ENCODE measurements at places on chromosomes 11 and 22. TPM values are rescaled to one million over a fixed set of nuclear protein-coding genes. Genes with fewer than 3 reads are reported as not detected.

DNA sequence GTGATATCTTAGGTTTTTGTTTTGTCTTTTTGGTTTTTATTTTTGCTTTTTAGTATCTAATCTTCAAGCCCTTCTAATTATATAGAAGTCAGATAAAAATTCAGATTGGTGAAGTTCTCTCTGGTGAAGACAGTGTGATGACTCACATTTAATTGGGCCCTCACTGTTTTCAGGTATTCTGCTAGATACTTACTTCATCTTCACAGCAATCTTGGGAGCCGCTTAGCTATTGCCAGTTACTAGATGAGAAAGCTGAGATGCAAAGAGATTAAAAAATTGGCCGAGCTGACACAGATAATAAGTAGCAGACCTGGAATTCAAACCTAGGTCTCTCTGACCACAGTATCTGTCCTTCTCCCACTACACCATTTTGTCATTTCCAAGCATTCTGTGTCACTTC is 75.0 kb downstream of the PPP2R1B start:
- no peaks in the 10 kb centered on the region for H3K36me3 ChIP-seq
- H3K27ac ChIP-seq, result no peak overlapping the region
- peaks cover 17% of the 10 kb centered on the region for H3K4me1 ChIP-seq
- no peaks in the 10 kb centered on the region for H3K27me3 ChIP-seq
- DNase-seq, result no peak

DNA sequence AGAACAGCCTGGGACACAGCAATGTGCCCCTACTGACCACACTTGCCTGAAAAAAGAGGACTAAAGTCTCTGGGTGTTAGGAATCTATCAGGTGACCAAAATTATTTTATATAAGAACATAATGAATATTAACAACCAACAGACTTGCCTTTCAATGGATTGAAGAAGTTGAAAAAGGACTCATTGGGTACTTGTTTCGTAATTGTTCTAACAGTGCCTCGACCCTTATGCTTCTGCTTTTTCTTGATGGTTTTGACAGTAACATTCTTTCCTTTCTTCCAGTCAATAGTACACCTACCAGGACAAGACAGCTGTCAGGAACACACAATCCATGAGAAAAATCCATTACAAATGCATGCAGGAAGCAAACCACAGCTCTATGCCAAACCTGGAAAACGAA is 29.0 kb upstream of the PHLDA2 start:
- no peaks in the 10 kb centered on the region for H3K4me1 ChIP-seq
- H3K27me3 ChIP-seq, result no peaks in the 10 kb centered on the region
- H3K4me3 ChIP-seq, result no peak overlapping the region
- no peak overlapping the region for H3K27ac ChIP-seq

DNA sequence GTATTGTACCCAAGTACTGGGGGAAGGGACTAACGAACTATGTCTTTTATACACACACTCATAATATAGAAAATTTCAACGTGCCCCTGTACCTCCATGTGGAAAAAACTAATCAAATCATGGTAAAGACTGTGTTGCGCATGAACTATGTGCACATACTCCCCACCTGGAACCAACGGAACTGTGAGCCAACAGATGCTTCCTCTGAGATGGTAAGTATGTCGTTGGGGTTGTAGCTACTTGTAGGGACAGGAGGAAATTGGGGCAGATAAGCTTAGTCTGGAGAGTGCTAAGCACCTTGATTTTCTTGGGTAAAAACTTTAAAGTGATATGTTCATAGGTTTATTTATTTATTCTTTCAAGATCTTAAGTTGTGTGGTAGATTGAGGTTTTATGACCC is 40.1 kb downstream of the GLYAT start:
- H3K4me3 ChIP-seq, result no peak overlapping the region
- no peak for DNase-seq
- no peaks in the 10 kb centered on the region for H3K4me1 ChIP-seq
- H3K27ac ChIP-seq, result no peak overlapping the region
- H3K36me3 ChIP-seq, result no peaks in the 10 kb centered on the region

- peaks cover 5% of the 10 kb centered on the region for H3K4me1 ChIP-seq
- peak; percentile 86 for DNase-seq
- H3K27ac ChIP-seq, result no peak overlapping the region
- no peaks in the 10 kb centered on the region for H3K36me3 ChIP-seq
- no peak overlapping the region for H3K4me3 ChIP-seq
- H3K27me3 ChIP-seq, result no peaks in the 10 kb centered on the region
Observed at GRCh38 chr11:123478352-123478987, 48.4 kb downstream of the GRAMD1B start.

Gene PNPLA5
- under 0.01 TPM for total RNA-seq

Gene C11orf21
- total RNA-seq, result not detected

Gene FREY1
- total RNA-seq, result 0.83 TPM

All from fibroblast of lung (primary cell).